ENCODE measurements at places on chromosomes 1 and 21.

DNA sequence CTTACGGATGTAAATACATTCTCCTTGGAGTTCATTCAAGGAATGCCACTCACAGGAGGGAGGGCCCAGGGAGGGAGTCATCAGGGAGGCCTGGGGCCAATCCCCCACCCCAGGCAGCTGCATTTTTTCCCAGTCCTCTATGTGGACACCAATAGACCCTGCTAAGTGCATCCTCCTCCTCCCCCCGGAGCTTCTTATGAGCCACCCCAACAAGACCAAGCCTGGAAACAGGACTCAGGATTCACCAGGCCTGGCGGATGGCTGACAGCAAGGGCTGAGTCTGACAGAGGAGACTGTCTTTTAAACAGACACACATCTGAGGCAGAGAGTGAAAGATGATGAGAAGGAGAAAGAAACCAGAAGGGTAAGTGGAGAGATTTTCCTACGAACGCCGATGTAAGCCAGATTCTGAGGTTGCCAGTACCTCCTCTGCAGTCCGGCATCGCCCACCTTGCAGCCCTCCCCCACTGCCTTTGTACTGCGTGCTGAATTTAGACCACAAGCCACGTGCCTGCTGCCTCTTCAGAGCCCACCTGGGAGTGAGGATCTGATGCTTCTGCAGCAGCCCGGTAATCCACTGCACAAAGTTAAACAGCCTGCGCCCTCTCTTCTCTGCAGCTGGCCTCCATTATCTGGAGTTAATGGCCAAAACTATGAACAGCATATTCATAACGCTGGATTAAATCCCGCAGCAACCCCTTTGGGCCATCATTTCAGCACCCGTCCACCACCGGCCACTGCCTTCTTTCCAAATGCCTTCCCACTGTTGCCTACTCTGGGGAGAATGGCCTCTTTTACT, 17.6 kb upstream of the SFPQ start:
- no peak for DNase-seq

DNA sequence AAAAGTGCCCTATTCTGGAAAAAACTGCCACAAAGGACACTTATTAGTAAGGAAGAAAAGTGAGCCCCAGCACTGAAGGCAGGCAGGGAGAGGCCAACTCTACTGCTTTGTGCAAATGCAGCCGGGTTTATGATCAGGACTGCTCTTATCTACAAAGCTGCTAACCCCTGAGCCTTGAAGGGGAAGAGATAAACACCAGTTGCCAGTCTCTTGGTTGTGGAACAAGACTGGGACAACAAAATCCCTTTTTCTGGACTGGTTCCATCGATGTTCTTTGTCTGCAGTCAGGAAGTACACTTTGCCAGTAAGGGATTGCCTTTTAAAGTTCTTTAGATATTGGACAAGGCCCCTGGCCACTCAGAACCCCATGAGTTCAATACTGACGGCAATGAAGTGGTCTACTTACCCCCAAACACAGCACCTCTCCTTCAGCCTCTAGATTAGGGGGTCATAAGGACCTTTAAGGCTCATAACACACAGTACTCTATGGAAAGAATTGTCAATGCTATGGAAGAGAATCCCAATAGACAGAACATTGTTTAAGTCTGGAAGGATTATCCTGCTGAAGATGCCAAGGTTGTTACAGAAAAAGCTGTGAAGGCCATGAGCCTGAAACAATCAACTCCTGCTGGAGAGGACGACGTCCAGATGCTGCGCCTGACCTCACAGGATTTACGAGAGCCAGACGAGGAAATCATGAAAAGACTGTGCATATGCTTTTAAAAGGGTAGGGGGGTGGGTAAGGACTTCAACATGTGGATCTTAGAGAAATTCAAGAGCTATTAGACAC, 43.6 kb downstream of the GNB1 start:
- no peak for DNase-seq

- DNase-seq, result no peak
These were observed 41.1 kb downstream of the SLC35F3 start for GRCh38 chr1:233945573-233945972.

DNA sequence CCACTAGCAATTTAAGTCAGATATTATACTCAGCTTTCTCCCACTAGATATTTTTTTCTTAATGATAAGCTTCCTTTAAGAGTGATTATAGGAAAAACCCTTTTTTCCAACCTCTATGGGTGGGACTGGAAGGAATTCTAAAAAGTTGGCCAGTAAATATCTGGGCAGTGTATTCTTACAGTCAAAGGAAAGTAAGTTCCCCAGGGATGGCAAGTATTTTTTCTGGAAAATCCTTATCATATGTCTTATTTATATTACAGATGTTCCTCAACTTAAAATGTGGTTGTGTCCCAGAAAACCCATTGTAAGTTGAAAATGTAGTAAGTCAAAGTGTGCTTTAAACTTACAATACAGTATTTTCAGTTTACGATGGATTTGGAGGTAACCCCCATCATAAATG, 29.2 kb downstream of the CMPK1 start:
- DNase-seq, result no peak

DNA sequence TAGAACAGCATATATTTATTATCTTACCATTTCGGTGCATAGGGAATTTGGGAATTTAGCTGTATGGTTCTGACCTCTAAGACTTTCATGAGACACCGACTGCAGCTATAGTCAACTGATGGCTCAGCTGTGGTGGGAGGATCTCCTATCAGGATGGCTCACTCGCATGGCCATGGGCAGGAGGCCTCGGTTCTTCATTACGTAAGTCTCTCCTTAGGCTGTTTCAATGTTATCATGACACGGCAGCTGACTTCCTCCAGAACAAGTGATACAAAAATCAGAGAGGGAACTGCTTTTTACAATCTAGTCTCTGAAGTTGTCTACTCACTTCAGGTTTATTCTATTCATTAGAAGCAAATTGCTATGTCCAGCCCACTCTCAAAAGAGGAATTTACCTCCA, 13.3 kb upstream of the CAPN8 start:
- DNase-seq, result no peak

DNA sequence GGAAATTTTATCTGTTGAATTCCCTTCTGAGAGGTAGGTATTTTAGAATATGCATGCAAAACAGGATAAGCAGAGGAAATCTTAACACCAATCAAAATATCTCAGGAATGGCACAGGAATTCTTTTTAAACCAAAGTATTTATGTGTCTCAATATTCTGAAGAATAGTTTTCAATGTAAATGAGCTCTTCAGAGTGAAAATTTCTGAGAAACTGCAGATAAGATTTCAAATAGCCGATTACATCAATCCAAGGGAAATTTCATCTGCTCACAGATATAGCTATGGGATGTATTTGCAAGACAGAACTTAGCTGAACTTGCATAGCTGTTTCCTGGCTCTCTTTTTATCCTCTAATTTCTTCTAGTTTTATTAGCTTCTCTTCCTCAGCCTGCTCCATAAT, 209.5 kb downstream of the GRIK1 start:
- no peak for DNase-seq

GRCh38 chr1:75587692-75588091, 23.2 kb downstream of the SLC44A5 start:
- DNase-seq, result no peak

DNA sequence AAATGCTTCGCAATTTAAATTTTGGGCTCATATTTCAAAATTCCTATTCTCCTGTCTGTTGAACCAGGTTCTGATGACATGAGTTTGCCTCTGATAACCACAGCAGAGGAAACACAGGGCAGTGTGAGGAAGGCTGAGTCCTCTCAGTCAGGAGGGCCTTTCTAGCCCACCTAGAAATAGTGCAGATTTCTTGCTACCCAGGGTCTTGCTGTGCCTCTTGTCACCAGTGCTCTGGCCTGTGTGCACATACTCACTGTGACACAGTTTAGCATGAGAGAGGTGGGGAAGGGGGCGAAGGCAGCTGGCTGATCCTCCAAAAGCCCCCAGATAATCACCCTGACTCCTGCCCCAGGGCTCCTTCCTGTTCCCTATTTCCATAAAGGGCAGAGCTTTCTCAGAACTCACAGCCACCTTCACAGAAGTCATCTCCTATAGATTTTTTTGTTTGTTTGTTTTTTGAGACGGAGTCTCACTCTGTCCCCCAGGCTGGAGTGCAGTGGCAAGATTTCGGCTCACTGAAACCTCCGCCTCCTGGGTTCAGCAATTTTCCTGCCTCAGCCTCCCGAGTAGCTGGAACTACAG, 23.7 kb downstream of the ERRFI1 start:
- no peak for DNase-seq

DNA sequence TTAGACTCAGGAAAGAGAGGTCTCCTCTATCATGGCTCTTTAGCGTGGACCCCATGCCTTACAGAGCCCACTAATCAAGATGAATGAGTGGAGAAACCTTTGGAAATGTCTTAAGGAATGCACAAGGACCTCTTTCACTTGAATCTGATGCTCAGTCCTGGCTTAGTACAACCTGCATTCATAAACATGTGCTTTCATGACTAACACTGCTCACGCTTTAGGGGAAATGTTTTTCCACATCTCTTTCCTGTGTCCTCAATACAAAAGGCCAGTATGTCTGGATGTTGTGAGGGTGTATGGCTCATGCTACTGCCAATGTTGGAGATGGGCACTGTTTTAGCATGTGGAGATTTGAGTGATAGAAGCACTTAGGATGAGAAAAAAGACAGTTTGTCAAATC, 14.2 kb upstream of the GNG12 start:
- no peak for DNase-seq

DNA sequence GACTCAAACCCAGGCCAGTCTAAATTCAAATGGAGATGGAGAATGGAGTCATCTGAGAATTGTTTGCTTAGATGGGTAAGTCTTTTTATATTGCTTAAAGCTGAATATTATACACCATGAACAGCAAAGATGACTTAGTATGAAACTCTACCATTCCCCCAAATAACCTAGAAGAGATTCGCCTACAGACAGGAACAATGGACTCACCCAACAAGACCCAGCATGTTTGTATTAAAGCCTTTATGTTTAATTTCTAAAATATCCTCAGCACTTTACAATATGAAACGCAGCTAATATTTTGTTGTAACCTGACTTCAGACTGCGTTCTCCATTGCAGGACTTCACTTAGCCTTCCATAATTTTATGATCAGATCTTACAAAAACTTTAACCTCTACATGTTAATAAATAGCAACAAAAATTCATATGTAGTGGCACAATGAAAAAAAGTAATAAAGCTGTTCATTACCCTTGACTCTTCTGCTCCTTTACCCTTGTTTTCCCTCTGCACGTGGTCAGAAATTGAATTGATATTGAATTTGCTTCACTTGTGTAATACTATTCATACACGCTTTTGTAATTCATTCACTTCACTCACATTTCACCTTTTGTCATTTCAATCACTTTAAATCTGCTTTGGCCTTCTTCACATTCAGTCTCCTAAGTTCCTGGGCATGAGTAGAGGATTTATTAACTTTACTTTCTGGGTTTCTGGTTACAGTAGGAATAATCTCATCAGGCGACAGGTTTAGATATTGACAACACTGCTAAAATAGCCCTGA, 177.3 kb upstream of the PTBP2 start:
- no peak for DNase-seq

- DNase-seq, result no peak
These were observed 26.2 kb upstream of the SNX27 start for GRCh38 chr1:151585622-151586021.
